ENCODE measurements at places on chromosomes 16 and 17.

- DNase-seq, result no peak
Observed at GRCh38 chr16:25544294-25544693, 147.5 kb upstream of the HS3ST4 start.

- DNase-seq, result no peak
Observed at GRCh38 chr17:61511480-61512182, 59.4 kb downstream of the TBX4 start.

GRCh38 chr16:17295948-17296347, 174.8 kb downstream of the XYLT1 start:
- no peak for DNase-seq

- DNase-seq, result peak; percentile 45
Observed at GRCh38 chr17:45246861-45247428, 14.9 kb downstream of the SPATA32 start.

All from foreskin fibroblast (primary cell).